ENCODE measurements at places on chromosomes 12 and 14. TPM values are rescaled to one million over a fixed set of nuclear protein-coding genes. Genes with fewer than 3 reads are reported as not detected.

DNA sequence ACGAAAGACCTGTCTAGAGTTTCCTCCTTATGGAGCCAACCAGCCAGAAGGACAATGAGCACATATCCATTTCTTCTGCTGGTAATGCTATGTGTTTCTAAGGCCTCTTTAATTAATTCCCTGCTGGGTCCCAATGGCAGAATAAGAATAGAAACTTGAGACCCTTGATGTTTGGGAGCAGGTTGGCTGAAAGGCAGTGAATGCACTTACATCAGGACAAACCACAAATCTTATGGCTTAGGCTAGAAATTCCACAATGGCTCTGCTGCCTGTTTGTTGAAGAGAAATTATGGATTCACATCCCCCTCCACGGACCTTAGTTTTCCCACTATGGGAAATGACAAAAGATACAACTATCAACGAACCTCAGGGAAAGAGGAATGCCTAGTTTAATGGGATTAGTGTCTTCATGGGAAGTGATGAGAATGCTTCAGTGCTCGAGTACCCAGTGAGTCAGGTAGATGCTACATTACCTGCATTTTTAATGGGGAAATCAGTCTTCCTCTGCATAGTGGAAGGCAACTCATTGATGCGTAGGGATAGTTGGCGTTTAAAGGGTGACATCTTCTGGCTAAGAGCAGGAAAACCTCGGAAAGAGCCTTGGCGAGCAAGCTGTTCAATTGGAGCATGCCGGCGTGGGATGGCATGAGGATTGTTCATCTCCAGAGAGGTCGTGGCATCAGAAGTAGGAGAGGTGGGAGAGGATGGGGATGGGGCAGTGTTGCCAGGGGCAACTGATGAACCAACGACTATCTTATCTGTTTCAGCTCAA is 46.5 kb downstream of the PAPLN start:
- no peak for DNase-seq

DNA sequence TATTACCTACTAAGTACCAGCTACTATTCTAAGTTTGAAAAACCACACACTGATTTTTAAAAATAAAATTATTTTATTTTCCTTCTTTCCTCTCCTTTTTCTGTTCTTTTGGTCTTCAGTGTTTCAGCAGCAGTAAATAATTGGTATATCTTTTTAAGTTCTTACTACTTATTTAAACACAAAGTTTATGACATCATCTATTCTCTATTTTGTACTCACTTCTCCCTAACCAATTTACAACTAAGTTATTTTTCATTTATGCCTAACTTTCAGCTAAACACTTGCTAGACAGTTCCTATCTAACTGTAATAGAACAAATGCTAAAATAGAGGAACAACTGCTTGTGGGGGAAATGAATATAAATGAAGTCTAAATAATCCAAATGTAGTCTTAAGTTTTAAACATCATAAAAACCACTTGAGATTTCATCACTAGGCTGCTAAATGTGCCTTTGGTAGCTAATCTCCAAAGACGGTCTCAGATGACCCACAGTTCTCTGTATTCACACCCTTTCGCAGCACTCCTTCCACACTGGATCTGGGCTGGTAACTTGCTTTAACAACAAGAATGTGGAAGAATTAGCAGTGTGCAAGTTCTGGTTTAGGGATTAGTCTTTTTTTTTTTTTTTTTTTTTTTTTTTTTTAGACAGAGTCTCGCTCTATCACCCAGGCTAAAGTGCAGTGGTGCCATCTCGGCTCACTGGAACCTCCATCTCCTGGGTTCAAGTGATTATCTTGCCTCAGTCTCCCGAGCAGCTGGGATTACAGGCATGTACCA is 41.0 kb downstream of the TFCP2 start:
- DNase-seq = no peak

DNA sequence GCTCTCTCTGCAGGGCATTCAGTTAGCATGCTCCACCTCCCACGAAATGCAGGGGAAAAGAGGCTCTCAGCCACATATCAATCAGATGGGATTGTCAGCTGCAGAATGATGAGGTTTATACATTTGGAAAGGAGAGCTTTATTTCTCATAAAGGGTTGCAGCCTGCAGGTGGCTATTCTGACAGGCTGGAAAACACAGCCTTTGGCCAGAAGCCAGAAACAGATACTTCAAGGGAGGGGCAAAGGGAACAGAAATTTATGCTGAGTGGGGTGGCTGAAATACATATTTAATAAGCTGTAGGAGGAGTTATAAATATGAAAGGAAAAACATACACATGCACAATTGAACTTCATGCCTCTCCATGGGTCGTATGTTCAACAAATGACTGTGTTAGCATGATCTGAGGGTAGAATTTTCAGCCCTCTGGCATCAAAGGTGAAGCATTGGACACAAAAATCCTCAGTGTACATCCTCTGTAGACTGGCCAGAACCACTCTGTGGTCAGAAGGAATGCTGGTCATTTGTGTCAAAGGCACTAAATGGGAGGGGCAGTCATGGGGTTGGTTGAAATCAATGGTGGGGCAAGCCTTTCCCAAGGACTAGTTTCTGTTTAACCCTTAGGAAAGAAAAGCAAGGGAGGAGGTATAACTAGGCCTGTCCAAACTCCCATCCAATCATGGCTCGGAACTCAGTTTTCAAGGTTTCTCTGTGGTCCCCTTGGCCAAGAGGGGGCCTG is 62.4 kb downstream of the TMX1 start:
- DNase-seq = no peak

DNA sequence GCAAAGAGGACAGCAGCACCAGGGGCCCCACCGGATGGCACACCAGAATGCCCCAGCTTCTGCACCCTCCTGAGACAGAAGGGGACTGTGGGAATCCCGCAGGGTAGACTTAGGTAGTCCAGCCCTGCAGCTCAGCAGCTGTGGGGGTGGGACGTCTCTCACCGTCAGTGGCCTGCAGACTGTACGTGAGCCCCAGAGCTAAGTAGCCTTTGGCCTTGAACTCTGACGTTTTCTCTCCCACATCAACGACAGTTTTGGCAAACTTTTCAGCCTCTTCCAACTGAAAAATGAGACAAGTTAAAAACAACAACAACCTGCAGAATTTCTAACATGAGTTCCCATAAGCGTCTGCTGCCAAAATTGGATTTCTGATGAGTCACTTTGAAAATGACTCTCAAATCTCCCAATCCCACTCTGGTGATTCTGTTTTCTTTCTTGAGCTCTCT is 161.4 kb downstream of the TTC7B start:
- no peak for DNase-seq

GRCh38 chr12:96242597-96242996 is 48.4 kb downstream of the ELK3 start:
- DNase-seq = no peak

DNA sequence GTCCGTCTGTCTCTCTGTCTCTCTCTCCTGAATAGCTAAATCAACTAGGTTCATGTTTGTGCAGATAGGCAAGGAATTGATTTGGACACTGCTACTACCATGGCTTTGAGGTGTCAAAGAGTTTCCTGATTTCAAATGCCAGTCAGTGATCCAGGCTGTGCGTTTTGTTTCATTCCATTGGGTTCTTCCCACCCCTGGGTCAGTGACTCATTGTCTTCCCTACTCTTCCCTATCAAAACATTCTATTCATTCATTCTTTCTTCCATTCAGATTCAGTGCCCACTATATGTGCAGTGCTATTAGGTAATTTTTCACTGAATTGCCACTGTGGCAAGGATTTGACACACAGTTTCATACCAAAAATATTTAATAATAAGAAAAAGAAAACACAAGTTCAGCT is 50.4 kb downstream of the RPH3A start:
- no peak for DNase-seq

GRCh38 chr12:15741082-15741481 is 48.1 kb downstream of the EPS8 start:
- DNase-seq = no peak

DNA sequence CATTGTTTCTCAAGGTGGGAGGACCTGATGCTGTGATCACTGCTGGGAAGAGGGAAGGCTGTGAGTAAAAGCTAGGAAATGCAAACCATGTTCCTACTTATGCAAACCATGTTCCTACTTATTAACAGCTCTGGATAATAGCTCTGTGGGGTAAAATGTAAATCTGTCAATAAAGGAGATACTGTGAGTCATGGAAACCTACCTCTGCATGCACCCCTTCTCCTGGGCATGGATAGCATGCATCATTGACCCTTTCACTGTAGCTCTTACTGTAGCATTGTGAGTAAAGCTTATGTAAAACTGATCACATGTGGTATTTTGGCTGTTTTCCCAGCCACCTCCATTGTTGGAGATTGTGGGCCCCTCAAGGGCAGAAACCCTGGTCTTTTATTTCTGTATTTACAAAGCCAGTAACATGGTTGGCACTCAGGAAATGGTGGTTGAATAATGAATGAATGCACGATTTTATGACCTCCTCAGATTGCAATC is 253.7 kb downstream of the GRIN2B start:
- no peak for DNase-seq

DNA sequence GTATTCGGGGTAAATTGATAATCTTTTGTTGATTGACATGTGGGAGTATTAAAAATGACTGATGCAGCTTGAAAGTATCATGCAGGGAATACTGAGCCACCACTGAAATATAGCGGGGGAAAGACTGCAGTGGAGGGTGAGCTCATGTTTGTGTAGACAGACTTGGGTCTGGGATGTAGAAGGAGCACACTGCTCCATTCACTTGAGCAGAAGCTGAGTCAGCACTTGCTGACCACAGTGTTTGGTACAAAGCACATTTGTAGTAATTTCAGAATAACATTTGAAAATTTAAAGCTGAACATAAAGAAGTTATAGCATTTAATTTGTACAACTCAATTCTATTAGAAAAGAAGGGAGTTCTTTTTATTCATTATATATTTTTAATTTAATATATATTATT is 304.3 kb upstream of the PRICKLE1 start:
- no peak for DNase-seq

- no peak for DNase-seq
Measured at GRCh38 chr12:19648591-19648990, 209.3 kb downstream of the AEBP2 start.

The LRRC10 gene
- not detected for total RNA-seq

The TRIAP1 gene
- 88.1 TPM for total RNA-seq

The GPRC5A gene
- not detected for total RNA-seq

The ASCL1 gene
- total RNA-seq = not detected

The TGM1 gene
- 3.7 TPM for total RNA-seq

The ZDHHC22 gene
- not detected for total RNA-seq

The NEMF gene
- total RNA-seq = 69.2 TPM

The SLC2A14 gene
- total RNA-seq = 0.15 TPM

The IL31 gene
- total RNA-seq = 4.1 TPM

The JPH4 gene
- 1.8 TPM for total RNA-seq

Measured in CD8-positive, alpha-beta memory T cell (primary cell).